ENCODE measurements at places on chromosomes 12 and 14. TPM values are rescaled to one million over a fixed set of nuclear protein-coding genes. Genes with fewer than 3 reads are reported as not detected.

COCH gene
- 1.2 TPM for total RNA-seq

- DNase-seq = peak; percentile 80
Observed at GRCh38 chr12:2813214-2814185, 1.0 kb downstream of the ITFG2 start.

GRCh38 chr12:93573552-93574223 lies 1.2 kb downstream of the SOCS2 start:
- peak; percentile 34 for DNase-seq

DNA sequence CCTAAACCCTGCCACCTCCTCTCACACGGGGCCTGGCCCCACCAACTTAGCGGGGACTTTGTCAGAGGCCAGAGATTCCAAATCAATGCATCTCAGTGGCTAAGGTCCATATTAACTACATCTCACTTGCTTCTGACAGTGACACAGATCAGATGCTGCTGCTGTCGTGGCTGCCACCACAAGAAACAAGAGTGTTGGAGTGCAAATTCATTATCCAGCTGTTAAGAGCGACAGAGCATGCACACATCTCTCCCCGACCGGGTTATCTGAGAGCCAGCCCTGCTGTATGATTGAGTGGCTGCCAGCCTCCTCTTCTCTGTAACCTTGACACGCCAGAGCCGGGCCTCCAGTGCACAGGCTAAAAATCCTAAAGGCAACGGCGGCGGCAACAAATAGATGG lies 40.2 kb downstream of the SPRING1 start:
- no peak for DNase-seq

ZFHX2 gene
- total RNA-seq = 0.23 TPM

GRCh38 chr12:56874821-56875220 lies 59.4 kb downstream of the SDR9C7 start:
- DNase-seq = no peak

- DNase-seq = no peak
Observed at GRCh38 chr14:92937051-92937937, 14.3 kb downstream of the CHGA start.

SLC39A2 gene
- total RNA-seq = not detected

GRCh38 chr12:67772267-67773169 lies 124.0 kb downstream of the DYRK2 start:
- no peak for DNase-seq

DNA sequence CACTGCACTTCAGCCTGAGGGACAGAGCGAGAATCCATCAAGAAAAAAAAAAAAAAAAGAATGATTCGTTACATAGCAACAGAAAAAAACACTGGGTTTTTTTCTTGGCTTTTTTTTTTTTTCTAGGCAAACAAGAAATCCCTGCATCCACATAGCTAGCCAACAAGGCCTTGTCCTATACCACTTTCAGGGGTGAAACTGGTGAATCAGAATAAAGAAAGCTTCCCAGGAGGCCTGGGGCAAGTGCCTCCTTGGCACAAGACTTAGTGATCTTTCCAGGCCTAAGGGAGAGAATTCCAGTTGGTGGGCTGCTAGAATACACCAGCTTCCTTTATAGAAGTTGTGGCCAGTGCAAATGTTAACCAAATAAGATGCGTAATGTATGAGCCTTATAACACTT lies 90.0 kb downstream of the VCPKMT start:
- DNase-seq = no peak

DNA sequence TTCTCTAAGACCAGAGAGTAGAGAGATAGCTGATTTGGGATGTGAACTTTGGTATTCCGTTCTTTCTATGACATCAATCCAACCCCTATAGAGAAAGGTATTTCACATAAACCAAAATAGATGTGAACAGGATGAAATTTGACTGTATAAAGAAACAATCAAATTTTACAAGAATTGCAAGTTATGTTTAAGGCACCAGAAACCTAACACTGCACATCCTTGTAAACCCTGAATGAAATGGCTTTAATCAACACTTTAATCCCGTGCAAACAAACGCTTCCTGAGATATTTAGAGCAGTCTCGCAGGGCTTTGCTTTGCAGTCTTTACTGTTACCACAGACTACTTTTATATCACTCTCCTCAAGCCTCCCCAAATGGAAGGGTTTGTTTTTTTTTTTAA lies 125.1 kb downstream of the APAF1 start:
- DNase-seq = no peak

DNA sequence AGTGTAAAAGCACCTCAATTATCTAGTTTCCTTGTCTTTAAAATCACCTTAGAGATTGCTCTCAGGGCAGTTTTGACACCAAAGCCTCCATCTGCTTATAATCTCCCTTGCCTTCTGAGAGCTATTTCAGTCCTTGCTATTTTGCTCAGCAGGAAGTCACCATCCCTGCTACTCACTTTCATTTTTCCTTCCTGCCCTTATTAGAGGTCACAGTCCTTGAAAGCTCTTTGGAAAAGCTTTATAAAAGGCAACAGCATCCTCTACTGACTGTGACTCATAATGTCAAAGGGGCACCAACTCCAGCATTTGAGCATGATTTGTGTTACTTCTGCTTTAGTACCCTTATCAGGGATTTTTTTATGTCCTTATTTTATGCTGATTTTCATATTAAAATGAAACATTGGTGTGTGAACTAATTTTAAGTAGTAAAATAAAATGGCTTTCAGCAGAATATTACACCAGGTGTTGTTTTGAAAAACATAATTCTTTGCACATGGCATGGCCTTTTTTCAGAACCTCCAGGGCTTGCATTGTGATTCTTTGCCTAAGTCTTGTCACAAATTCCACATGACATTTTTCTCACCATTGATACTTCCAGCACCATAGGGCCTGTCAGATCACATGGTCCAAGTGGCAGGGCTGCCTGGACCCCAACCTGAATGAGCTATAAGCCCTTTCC lies 213.0 kb downstream of the ADAMTS20 start:
- peak; percentile 65 for DNase-seq

- no peak for DNase-seq
Observed at GRCh38 chr14:64639340-64639821, 64.8 kb upstream of the PLEKHG3 start.

DNA sequence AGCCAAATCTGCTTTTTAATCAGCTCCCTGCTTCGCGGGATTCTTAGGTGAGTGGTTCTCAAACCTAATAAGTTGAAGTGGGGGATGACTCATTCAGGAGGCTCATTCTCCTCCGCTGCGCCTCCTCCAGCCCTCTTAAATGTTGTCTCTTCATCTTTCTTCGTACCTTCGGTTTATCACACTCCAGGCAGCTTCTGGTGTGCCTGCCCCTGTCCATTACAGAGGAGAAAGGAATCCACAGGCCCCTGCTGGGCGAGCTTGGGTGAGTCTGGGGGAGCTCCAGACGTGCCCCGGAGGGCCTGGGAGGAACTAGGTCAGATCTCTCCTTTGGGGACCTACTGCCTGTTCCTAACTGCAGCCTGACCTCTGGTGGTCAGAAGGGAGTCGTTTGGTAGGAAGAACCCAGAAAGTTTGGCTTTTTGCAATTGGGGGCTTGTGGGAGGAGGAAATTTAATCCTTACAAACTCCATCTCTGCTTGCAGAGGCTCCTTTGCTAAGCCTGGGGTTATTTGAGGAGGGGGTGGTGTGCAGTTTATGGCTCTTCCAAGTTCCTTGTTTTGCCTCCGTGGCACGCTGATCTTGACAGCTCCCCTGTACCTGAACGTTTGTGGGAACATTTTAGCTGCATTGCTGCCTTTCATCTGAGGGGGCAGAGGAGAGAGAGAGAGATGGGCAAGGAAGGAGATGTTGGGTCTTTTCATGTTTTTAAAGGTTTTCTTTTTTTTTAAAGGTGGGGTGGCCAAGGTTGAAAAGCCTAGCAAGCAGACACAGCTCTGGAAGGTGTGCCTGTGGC lies 84.1 kb upstream of the GNG2 start:
- DNase-seq = peak; percentile 80

GRCh38 chr12:76690921-76691700 lies 72.8 kb upstream of the ZDHHC17 start:
- no peak for DNase-seq

GRCh38 chr14:61109288-61109687 lies 128.2 kb downstream of the SLC38A6 start:
- DNase-seq = no peak

DNA sequence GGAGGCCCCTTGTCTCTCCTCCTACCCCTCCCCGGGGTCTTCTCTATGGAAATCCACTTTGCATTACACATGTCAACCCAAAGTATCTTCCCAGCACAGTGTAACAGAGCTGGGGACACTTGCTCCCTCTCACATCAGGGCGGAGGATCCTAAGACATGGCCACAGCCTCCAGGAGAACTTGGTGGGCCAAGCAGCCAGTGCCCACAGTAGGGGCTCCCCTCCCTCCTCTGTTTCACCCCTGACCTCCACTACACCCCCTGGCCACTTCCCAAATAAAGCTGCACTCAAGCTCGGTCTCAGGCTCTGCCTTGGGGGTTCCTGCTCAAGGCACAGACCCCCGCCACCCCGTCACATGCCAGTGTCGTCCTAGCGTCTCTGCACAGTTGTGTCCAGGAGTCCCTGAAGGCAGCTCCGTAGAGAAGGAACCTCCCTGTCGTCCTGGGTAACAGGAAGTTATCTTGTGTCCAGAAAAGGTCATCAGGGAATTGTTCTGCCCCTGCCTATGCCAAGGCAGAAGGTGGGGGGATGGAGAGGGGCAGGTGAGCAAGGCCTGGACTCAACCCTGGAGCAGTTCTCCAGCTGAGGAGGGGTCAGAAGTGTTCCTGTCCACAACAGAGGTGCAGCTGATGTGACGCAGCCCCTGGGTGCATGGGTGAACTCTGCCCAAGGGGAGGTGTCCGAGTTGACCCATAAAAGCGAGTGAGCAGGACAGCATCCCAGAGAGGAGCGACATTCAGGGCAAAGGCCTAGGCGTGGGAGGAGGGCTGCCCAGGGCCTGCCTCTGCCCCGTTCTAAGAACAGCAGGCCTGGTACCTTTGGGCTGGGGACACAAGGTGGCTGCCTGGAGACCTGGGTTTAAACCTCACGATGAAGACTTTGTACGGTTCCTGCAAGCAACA lies 25.5 kb downstream of the DIO3 start:
- DNase-seq = no peak

DNA sequence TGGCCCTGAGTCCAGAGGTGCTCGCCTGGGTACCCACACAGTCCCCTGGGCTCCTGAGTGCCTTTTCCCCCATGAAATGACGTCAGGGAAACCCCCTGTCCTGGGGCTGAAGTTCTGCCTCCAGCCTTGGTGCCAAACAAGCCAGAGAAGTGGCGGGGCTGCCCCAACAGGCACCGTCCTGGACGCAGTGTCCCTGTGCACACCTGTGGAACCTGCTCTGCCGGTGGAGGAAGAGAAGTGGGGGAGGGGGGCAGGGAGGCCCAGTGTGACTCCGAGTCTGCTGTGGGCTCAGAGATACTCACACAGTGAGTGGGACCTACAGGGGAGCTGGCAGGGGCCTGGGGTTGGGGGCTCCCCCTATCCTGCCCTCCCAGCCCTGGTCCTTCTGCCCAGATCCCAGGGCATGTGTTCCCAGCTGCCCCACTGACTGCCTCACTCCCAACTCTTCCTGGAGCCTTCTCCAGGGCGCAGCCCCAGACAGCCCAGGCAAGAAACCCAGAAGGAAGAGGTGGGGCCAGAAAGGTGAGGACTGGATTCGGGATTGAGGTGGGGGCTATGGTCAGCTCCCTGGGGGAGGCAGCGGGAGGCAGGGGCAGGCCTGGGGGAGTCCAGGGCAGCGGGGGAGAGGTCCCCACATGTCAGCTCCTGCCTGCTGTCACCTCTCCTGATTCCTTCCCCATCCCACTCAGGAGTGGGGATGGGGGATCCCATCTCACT lies 24.7 kb downstream of the CCDC85C start:
- no peak for DNase-seq

CFAP54 gene
- 13.1 TPM for total RNA-seq
